Small intestine (tissue), 16 donors: ENCODE measurements at places on chromosomes 7 and 10. TPM values are rescaled to one million over a fixed set of nuclear protein-coding genes. Genes with fewer than 3 reads are reported as not detected.
A peak's percentile ranks its signal among the peaks of the same experiment; 100 is the strongest.

DNA sequence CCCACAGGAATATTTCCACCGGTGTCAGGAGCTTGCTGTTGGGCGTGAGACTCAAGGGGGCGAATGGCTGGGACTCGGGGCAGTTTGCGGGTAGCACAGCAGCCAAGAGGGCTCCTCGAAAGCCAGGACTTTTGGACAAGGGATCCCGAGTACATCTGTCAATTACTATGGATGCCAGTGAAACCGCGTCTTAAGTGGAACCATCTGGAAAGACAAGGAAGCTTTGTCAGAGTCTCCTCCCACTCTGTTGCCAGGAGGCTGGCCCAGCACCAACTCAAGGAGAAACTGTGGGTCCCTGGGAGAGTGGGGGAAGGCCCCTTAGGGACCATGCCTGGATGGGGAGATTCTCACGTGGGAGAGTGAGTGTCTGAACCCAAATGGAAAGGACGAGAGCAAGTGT is 57.1 kb downstream of the C10orf143 start:
- DNase-seq: no peak

DNA sequence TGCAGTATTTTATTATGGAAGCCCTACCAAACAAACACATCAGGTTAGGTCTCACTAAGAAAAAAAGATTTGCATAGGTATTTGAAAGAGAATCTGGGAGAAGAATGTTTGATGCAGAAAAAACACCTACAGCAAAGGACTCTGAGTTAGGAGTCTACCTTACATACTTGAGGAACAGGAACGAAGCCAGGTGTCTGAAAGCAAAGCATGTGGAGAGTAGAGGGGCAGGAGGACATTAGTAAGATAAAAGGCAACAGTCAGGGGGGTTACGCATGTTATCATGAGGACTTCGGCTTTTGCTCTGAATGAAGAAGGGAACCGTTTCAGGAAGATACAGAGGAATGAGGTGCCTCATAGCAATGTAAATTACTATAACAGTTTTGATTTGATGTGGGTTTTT is 87.9 kb upstream of the PTER start:
- no peak for DNase-seq

DNA sequence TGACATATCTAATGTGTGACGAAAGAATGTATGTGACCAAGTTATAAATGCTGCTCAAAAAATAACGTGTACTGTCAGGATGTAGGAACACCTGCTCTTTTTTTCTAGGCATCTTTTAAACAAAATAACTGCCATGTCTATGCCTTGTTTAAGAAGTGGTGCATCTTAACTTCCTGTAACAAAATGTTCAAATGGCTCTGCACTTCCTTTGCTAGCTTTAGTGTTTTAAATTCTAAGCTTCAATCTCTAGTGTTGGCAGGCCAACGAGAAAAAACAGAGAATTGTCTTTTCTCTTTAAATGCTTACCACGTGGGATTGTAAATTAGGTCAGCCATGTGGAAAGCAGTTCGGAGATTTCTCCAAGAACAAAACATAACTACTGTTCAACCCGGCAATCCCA is 14.6 kb upstream of the PDSS1 start:
- no peak for DNase-seq

DNA sequence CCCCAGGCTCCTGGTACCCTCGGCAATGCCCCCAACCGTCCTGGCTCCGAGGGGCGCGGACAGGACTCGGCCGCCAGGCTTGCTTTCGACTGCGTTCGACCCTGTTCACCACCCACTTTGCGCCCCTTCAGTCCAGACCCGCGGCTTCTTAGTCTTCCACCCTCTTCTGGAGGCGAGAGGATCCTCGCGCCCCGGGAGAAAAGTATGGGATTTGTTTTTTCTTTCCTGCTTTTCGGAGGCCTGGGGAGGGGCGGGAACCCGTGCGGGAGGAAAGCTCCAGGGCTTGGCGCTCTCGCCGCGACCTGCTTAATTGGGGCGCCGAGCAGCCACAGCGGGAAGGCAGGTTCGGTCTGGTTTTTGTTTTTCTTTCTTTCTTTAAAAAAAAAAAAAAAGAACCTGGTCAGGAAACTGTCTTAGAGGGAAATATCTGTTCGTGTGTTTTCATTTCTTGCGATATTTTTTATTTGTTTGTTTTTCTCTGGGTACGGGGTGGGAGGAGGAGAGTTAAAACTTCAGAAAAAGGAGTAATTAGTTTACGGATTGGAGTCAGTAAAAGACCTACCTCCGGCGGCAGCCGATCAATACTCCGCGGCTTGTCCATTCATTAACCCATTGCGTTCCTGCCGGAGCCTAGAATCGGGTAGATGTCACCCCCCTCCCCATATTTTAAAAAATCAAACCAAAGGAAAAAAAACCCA is 1.6 kb downstream of the EMX2 start:
- no peak for DNase-seq

DNA sequence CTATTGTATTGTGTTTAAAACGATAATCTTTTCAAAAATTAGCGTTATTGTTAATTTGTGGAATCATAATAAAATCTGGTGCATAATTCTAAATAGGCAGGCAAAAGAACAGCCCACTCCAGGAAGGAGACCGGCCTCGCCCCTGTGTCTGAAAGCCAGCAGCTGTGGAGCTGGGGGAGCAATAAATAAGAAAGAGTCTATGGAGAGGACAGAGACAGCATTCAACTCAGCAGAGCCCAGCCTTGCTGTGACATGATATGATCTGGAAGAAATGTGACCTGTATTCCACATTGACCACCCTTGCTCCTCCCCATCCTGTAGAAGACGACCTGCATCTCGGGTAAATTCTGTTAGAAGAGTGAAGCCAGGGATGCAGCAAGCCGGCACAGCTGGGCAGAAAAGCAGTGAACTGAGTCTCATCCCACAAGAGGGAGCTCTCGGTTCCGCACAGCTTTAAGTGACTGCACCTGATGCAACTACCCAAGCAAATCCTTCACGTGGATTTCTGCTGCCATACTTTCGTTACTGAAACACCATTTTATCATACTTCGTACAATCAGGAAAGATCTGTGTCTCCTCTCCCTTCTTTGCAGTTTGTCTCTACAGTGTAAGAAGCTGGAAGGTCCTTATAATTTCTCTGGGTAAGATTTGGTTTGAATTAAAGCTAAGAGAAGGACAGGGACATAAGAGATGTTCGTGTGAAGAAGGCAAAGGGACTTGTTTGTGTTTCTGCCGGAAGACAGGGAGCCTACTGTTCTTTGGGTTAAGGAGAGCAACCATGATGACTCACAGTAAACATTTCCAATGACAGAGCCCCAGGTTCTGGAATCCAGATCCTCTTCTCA is 427.1 kb downstream of the GPAM start:
- DNase-seq: peak; percentile 54

DNA sequence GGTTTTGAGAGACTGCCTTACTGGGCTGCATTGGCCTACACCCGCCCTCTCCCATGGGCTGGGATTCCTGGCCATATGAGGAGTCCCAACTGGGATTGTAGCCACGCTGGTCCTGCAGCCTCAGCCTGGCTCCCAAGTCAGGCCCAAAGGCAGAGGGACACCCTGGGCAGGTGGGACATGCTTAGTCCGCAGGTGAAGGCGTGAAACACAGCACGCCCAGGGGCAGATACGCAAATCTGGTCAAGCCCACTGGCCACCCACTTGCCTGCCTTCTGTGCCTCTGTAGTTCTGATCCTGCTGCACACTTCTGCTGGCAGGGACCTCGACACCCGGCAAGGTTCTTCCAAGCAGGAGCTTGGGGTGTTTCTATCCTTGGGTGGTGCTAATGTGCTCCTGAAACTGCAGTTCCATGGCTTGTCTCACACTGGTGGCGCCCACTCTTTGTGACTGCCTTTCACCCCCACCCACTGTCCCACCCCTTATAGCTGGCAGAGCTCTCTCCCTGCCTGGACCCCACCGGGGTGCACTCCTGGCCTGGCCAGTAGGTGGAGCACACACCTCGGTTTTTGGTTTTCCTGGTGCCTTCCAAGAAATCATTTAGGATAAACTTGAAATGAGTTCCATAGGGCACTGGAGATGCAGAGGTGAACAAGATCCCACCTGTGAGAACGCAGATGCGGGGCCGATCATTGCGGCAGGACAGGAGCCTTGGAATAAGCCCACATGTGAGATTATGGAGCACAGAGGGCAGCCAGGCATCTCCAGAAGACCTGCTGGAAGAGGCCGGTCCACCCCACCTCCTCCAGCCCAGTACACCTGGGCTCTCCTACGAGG is 47.9 kb downstream of the MKI67 start:
- DNase-seq: peak; percentile 65

DNA sequence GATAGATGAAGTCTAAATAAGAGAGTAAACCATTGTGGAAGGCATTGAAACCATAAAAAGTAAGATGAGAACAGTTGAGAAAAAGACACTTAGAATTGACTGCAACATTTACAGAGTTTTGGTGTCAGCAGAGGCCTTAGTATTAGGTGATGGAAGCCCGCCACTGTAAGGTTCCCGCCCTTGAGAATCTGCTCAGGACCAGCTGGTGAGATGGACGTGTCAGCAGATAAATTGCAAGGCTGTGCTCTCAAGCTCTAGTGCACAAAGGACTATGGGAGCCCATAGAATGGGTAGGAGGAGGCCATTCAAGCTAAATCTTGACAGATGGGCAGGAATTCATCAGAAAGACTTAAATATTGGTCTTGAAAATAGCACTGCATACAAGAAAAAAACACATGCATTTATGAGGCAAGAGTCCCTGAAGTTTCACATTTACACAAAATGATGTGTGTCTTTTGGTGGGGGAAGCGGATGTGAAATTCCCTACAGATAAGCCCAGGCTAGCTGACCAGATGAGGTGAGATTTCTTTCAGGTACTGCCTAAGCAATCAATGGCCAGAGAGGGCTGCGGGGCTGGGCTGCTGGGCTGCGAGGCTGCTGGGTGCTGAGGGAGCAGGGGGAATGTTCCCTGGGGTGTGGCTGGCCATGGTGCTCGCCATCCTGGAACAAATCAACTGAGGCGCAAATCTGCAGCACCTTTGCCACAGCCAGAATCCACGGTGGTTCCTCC is 42.5 kb downstream of the SYPL1 start:
- DNase-seq: no peak

- DNase-seq: no peak
Observed at GRCh38 chr10:92688573-92688926, 1.2 kb upstream of the HHEX start.

- DNase-seq: no peak
Observed at GRCh38 chr10:21593986-21594385, 60.0 kb downstream of the MLLT10 start.

GRCh38 chr10:3442451-3442990 is 269.9 kb upstream of the PITRM1 start:
- no peak for DNase-seq

The GAD2 gene
- not detected for polyA plus RNA-seq

The SPDYE6 gene
- 3.3 TPM for polyA plus RNA-seq

The MBL2 gene
- polyA plus RNA-seq: not detected

The FAM20C gene
- 69.4 TPM for polyA plus RNA-seq

The ADAM12 gene
- 0.87 TPM for polyA plus RNA-seq
